ENCODE measurements at places on chromosomes 1 and 21.

DNA sequence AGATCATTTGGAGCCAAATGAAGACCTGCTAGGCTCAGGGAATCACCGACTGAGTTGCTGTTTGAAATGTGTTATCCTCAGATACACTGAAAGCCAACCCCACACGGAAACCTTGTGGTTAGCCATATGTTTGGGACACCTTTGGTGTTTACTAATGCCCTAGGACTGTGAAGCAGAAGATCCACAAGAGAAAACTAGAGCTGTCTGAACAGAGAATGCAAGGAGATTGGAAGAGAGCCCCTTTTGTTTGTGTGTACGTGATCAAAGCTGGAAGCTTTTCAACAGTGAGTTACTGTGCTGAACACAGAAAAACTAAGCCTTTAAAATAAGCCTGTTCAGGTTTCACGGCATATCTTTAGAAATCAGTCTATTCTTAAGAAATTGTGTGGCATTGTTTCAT lies 908.2 kb upstream of the ADGRL2 start:
- no peaks in the 10 kb centered on the region for H3K27me3 ChIP-seq
- no peak for DNase-seq
- H3K36me3 ChIP-seq, result no peaks in the 10 kb centered on the region
- H3K4me3 ChIP-seq, result no peak overlapping the region
- H3K27ac ChIP-seq, result no peak overlapping the region

- peak overlapping the region; percentile 94 for H3K4me3 ChIP-seq
- H3K36me3 ChIP-seq, result peaks cover 6% of the 10 kb centered on the region
- no peak for DNase-seq
- H3K27me3 ChIP-seq, result no peaks in the 10 kb centered on the region
Measured at GRCh38 chr1:228084325-228084724, 1.8 kb downstream of the ARF1 start.

GRCh38 chr1:84758968-84759491 lies 68.8 kb upstream of the SSX2IP start:
- H3K36me3 ChIP-seq, result no peaks in the 10 kb centered on the region
- H3K4me3 ChIP-seq, result no peak overlapping the region
- no peak overlapping the region for H3K27ac ChIP-seq

DNA sequence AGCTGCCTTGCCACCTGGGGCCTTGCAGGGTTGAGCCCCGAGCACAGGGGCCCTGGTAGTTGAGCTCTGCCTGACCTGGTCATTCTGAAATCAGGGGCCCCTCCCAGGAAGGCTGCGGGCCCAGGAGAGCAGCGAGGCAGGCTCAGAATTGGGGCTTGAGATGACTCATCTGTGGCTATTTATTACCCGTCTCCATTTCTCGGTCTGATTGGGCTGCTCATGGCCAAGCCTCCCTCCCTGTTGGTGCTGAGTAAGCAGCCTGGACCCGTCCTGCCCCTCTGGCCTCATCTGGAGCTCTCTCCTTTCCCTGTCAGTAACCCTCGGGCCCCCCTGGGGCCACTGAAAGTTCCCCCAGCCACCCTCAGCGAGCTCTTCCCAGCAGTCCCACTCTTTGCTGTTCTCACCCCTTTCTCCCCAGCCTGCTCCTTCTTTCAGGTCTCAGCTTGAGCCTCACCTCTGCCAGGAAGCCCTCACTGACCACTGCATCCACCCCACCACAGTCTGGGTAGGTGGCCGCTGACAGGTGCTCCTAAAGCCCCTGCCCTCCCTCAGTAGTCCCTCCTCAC lies 11.0 kb upstream of the TNFRSF8 start:
- H3K4me1 ChIP-seq, result peaks cover 18% of the 10 kb centered on the region
- H3K27ac ChIP-seq, result peak overlapping the region; percentile 43
- no peak overlapping the region for H3K4me3 ChIP-seq
- DNase-seq, result no peak

- H3K36me3 ChIP-seq, result no peaks in the 10 kb centered on the region
- no peak for DNase-seq
- H3K4me1 ChIP-seq, result peaks cover 48% of the 10 kb centered on the region
Measured at GRCh38 chr1:245952383-245953026, 554.6 kb downstream of the SMYD3 start.

DNA sequence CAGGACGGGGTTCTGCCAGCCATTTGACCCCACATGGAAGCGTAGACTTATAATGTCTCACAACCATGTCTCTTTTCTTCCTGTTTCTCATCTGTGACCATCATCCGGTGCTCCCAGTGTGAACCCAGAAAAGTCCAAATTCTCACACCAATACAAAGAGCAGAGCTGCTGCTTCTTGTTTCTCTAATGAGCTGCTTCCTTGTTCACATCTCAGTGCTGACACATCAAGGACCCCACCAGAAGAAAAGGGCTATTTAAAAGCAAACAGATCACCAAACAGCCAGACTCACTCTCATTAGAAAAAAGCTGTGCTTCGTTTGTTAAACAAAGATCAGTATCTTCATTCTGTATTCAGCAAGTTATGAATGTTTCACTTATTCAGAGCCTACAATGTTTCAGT lies 835 bp upstream of the LCE1D start:
- no peaks in the 10 kb centered on the region for H3K36me3 ChIP-seq
- H3K4me3 ChIP-seq, result no peak overlapping the region
- no peaks in the 10 kb centered on the region for H3K27me3 ChIP-seq
- H3K27ac ChIP-seq, result no peak overlapping the region
- H3K4me1 ChIP-seq, result no peaks in the 10 kb centered on the region

DNA sequence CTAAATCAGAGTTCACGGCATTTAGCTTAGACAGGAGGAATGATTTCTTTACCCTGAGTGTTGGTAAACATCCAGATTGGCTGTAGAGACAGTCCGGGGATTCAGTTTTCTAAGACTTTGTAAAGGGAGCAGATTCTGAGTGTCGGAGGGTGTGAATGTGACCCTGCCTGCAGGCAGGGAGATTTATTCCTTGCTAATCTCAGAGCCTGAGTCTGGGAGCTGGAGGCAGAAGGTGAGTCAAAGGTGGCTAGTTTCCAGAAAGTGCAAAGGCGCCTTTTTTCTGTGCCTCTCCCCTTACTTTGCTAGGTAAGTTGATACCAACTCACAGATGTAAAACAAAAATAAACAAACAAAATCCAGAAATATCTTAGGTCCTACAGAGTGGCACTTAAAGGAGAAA lies 11.7 kb downstream of the ATP1B1 start:
- H3K27me3 ChIP-seq, result no peaks in the 10 kb centered on the region
- H3K4me1 ChIP-seq, result no peaks in the 10 kb centered on the region
- no peak for DNase-seq
- no peak overlapping the region for H3K27ac ChIP-seq
